Epithelial cell of proximal tubule (primary cell): ENCODE measurements at places on chromosomes 5 and 9.

GRCh38 chr5:164799391-164799790, 1294.0 kb downstream of the MAT2B start:
- DNase-seq: no peak

- DNase-seq: no peak
These were observed 446.8 kb upstream of the CDH18 start for GRCh38 chr5:20434786-20435185.

- DNase-seq: no peak
These were observed 60.3 kb downstream of the CDKN2A start for GRCh38 chr9:21933865-21934264.

GRCh38 chr5:160082614-160083500, 36.4 kb downstream of the PWWP2A start:
- DNase-seq: no peak

DNA sequence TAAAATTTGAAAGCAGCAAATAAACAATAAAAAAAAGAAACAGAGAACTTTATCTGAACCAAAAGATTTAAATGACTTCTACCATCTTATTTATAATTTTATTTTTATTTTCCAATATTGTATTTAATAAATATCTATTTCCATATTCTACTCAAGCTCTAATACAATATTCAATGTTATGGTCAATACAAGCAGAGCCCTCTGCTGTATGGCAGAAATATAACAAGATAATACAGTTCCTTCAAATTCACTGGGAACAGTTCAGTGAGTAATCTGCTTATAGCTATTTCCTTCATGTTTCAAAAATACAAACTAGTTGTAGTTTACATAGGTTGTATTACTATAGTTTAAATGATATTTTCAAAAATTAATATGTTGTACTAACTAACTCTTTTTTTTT, 332.7 kb downstream of the PRDM9 start:
- no peak for DNase-seq

DNA sequence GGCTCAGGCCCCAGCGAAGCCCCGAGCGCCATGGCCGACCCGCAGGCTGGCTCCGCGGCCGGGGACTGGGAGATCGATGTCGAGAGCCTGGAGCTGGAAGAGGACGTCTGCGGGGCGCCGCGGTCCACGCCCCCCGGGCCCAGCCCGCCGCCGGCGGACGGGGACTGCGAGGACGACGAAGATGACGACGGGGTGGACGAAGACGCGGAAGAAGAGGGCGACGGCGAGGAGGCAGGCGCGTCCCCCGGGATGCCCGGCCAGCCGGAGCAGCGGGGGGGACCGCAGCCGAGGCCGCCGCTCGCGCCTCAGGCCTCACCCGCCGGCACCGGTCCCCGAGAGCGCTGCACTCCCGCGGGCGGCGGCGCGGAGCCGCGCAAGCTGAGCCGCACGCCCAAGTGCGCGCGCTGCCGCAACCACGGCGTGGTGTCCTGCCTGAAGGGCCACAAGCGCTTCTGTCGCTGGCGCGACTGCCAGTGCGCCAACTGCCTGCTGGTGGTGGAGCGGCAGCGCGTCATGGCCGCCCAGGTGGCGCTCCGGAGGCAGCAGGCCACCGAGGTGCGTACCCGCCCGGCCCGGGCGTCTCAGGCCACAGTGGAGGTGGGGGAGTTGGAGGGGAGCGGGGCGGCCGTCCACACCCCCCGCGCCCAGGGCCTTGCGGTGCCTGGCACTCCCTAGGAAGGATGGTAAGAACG, 1.6 kb downstream of the DMRT2 start:
- DNase-seq: no peak

- no peak for DNase-seq
These were observed 33.9 kb downstream of the JAKMIP2 start for GRCh38 chr5:147748590-147748989.

DNA sequence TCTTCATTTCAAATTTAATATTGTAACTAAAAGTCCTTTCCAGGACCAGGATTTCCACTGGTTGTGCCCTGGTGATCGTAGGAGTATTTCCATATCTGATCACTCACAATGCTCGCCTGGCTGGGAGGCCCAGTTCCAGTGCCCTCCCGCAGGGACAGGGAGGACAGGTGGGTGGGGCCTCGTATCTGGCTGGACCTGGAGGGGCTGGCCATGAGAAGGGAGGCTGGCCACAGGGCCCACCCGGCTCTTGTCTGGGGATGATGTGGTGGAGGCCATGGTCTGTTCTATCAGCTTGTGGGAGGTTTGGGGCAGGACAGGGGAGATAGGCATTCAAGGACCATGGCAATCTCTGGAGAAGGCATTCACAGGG, 286.4 kb downstream of the GADD45G start:
- DNase-seq: no peak

- no peak for DNase-seq
These were observed 1318.3 kb upstream of the DMAC1 start for GRCh38 chr9:9117866-9118265.

DNA sequence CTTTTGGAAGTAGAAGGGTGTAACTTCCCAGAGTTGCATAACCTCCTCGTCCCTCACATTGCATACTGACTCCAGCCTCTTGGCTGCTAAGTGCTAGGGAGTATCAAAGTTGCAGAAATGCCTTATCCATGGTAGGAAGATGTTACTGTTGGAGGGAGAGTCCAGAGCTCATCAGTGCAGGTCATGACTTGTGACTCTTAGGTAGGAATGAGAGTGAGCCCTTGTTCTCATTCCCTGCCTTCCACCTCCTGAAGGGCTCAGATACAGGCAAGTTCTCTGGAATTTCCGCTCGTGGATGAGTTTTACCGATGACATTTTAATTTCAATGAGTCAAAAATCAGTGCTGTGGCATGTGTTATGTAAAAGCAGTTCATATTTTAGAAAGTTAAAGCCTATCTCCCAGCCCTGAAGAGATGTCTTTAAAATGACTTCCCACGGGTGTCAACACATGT, 17.0 kb downstream of the IRX1 start:
- no peak for DNase-seq

DNA sequence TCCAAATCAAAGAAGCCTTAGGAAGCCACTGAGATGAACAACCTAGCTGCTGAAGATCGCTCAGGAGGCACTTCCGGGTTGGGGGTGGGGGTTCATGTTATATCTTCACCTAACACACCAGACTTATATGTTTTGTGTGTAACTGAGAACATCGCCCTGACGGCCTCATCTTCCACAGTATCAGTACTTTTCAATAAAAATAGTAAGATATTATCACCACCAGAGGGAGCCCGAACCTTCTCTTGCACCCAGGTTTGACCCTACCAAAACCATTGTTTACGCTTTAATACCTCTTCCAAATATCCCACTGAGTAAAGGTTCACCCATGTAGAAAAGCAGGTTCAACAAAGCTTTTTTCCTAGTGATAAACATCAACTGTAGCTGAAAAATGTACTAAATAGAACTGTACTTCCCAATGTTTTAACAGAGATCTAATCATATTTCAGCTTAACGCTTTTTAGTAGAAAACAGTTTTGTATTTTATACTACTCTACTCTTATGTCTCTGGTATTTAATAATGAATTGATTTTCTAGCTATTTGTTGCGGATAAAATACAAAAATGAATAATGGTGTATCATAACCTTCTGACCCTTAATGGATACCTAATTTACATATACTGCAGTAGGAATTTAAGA, 244.0 kb downstream of the EPB41L4A start:
- no peak for DNase-seq

DNA sequence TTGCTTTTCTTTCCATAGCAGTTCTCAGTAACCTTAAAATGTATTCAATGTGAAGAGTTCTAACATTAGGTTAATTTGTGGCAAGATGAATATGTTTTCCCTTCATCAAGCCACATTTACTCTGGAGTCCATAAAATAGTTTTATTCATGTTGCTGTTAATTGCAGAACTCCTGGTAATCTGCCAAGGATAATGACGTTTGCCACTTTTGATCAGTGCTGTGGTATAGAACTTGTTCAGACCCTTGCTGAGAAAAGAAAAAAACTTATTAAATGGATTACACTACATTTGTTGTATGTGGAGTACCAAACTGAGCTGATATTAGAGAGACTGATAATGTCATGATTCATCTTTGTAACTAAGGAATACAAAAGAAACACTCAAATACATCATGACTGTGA, 212.4 kb upstream of the DMAC1 start:
- DNase-seq: no peak

- DNase-seq: no peak
These were observed 36.9 kb upstream of the CDK20 start for GRCh38 chr9:88011005-88011766.

- peak; percentile 45 for DNase-seq
These were observed 1306.5 kb upstream of the CDH9 start for GRCh38 chr5:28344836-28345433.

DNA sequence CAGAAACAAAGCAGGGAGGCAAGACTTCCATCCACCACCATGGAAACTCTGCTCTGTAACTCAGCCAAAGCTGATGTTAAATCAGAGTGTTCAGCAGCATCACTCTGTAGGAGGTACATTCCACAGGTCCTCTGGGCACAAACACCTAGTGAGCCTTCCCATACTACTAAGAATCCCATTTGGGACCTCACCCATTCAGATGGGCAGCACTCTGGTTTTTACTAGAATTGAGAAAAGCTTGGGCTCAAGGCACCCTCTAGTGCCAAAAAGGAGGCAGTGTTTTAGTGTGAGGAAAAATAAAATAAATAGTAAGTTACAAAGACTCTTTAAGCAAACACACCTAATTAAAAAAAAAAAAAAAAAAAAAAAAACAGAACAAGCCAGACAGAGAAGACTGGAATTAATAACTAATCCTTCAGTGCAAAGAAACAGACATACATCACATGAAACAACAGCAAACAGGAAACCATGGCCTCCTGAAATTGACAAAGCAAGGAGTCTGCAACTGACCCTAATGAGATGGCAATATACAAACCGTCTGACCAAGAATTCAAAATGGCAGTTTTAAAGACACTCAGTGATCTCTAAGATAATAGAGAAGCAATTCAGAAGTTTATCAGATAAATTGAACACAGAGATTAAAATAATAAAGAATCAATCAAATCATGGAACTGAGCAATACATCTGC, 159.5 kb downstream of the GNA14 start:
- DNase-seq: no peak

DNA sequence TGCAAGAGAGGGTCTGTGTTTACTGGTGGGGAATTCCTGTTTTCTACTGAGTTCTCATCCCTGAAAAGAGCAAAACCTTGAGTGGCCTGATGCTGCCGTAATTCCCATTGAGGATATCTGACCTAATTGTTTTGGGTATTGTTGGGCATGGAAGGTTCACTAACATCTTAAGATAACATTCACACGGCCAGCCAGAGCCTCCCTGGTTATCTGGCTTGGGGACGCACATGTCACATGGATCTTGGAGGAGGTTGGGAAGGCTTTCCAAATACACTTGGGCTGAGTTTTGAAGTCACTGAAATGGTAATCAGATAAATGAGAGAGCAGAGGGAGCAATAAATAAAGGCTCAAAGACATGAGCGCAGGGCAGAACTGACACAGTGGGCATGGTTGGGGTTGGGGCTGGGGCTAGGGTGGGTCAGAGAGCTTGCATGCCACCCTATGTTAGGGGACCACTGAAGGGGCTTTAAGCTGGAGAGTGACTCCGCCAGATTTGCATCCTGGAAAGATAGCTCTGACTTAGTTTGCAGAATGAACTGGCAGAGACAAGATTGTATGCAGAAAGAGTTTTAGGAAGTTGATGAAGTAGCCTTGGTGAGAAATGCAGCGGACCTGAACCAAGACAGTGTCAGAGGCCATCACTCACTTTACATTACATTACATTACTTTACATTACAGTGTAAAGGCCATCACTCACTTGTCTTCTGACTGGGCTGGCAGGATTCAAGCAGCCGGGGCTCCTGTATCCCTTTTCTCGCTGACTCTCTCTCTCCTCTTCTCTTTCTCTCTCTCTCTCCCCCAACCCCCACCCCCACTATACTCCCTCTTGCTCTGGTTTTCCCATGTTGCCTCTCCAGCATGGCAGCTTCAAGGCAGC, 24.2 kb downstream of the SLC1A1 start:
- no peak for DNase-seq

DNA sequence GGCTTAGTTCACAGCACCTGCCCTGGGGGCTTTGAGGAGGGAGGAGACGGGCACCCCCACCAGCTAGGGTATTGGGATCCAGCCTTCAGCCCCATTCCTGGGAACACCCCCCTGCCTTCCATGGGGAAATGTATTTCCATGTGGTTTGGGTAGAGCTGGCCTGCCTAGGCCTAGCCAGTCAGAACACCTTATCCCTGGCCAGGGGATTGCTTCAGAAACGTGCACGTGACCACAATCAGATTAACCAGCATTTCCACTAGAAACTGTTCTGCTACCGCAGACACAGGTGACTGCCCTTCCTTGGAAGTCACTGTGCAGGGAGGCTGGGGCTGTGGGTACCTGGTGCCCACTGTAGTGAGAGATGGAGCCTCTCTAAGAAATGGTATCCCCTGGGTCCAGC, 14.0 kb downstream of the BBLN start:
- no peak for DNase-seq

GRCh38 chr5:154849791-154850201, 607 bp downstream of the FAXDC2 start:
- DNase-seq: no peak

GRCh38 chr9:129023036-129023907, 4.9 kb downstream of the SH3GLB2 start:
- no peak for DNase-seq

DNA sequence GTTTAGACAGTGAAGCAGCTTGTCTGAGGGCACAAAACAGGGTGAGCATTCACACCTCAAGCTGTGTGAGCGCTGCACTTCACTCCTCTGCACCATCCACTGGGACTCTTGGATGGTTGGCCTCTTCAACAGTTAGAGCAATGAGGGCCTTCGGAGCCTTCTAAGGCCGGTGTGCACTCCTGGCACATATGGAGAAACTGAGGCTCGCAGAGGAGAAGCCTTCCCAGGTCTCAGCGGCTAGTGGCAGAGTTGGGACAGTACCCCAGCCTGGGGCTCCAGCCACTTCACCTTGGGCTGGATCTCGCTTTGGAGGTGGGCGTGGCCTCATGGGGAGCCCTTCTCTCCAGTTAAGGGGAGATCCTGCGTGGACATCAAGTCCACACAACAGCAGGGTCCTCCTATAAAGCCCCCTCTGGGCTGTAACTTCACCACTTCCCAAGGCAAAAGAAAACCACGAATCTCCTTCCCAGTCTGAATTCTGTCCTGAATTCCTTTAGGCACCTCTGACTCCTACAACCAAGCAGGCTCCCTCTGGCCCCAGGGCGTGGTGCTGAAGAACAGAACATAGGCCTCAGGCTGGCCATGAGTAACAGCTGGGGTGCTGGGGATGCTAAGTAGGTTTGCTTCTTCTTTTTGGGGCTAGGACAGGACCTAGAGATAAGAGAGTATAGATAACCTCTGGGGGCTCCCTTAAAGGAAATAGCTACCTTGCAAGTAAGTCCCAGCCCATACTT, 30.5 kb upstream of the CSF1R start:
- no peak for DNase-seq

DNA sequence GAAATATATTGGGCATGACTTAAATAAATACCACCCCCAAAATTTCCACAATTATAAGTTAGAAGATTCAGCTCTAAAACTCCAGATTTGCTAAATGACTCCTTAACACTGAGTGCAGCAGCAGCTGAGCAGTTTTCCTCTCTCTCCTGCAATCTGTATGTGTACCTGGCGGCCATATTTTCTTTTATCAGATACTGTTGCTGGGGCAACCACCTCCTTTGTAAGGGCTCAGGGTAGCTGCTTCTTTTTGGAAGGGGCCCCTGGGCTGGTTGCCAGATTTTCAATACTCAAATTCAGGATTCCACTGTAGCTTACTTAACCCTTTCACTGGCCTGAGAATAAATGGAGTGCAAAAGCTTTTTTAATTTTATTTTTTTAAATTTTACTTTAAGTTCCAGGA, 197.0 kb downstream of the TAF11L14 start:
- no peak for DNase-seq
